CD4-positive, alpha-beta T cell treated with Interleukin-15 for 4 hours (primary cell): ENCODE measurements at places on chromosomes 7 and 10.

DNA sequence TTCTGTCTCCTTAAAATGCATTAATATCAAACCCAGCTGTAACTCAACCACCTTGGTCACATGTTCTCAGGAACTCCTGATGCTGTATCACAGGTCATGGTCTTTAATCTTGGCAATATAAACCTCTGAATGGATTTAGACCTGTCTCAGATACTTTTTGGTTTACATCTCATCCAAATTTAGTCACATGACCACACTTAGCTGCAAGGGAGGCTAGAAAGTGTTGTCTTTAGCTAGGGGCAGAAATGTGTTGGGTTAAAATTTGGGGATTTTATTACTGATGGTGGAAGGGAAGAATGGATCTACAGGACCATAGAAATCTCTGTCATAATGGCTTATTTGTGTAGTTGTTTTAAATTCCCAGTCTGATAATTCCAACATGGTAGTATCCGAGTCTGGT lies 29.6 kb upstream of the IL15RA start:
- no peak for DNase-seq

GRCh38 chr10:70306181-70306705 lies 22.4 kb upstream of the NPFFR1 start:
- DNase-seq, result no peak

DNA sequence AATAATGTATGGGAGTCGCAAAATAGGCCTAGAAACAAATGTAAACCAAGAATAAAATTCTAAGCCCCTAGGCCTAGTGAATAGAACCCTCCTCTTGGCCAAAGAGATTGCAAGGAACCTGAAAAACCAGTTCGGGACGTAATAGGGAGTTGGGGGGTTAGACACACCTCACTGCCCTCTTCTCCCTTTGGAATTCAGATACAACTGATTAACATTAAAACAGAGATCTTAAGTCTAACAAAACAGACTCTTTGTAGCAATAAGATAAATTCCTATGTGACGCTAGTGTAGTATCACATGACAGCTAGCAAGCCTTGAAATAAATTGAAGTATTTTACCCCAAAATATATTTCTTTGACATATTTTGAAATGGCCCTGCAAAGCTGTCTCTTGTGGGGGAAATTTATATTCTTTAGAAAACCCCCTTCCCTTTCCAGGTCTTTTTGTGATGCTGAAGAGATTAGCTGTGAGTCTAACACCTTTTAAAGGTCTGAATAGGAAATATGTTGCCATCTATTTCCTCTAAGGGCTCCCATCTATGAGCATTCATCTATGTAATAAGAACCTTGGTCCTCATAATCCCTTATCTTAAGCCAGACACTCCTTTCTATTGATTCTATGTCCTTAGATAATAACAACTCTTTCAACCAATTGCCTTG lies 623.4 kb upstream of the NRG3 start:
- no peak for DNase-seq

DNA sequence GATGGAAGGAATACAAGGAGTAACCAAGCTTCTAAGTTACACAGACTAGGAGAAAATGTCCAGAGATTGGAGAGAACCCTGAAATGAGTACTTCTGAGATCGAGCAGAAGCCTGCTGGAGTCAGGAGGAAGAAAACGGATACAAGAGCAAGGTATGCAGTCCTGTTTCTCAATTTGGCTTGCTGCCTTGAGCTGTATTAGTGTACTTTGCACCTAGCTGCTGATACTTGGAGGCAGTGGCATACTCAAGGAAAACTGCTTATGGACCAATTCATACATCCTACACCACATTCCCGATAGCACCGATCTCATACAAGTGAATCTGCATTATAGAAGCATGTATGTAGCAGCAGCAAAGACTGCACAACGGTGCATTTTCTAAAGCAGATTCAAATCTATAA lies 14.4 kb downstream of the PIP4K2A start:
- no peak for DNase-seq

DNA sequence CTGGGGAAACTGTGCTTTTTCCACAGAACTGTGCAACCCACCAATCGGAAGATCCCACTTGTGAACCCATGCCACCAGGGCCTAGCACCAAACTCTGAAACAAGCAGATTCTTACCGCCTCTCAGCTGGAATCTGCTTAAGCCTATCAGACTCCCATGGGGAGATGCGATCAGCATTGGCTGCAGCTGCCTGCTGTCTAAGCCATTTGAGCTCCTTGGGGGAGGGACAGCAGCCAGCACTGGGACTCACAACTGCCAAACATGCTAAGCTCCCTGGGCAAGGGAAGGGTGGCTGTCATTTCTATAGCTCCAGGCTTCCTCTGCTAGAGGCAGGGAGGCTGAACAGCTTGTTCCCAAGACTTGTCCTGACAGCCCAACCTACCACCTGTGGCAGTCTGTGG lies 283.8 kb downstream of the CDK14 start:
- DNase-seq, result no peak

DNA sequence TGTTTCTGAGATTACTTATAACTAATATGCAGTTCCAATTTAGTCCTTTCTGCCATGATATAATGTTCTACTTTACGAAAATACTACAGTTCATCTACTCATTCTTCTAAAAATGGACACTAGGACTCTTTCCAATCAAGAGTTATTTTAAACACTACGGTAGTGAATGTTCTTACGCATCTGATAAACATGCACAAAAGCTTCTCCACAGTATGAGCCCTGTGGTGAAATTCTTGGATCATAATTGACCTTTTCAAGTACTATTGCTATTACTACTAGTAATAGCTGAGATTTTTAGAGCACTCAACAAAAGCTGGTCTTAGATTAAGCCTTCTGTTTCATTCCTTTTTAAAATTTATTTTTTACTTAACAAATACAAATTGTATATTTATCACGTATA lies 106.4 kb downstream of the CH25H start:
- no peak for DNase-seq

- no peak for DNase-seq
Observed at GRCh38 chr7:46880508-46881196, 701.3 kb downstream of the TNS3 start.

GRCh38 chr10:133042061-133042460 lies 45.7 kb upstream of the ADGRA1 start:
- DNase-seq, result no peak

DNA sequence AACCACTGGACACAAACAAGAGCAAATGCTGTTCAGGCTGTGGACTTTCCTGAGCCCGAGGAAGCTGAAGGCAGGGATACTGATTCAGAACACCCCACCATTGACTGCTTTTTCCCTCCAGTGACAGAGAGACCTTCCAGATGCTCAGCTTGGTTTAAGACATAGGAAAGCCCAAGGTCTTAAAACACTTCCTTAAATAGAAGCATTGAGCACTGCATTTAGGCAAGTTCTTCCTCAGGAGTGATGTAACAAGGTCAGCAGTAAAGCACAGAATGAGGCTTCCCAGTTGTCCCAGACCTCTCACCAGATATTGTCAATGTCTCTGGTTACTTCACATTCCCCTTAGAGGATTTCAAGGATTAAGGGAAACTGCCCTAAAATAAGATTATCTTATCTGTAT lies 19.6 kb upstream of the CDCA7L start:
- DNase-seq, result no peak

DNA sequence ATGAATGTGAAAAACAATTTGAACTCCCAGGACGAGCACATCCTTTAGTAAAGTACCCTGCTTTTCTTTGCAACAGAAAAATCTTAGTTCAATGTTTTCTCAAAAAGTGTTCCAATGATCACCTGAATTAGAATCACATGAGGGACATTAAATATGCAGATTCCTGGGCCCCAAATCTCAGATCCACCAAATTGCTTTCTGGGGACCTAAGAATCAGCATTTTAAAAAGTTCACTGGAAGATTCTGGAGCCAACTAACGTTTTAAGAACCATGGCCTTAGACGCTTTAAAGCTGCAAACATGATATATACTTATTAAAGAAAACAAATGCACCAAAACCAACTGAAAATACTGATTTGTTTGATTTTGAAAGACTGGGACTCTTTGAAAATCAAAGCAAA lies 143.4 kb upstream of the TMEM168 start:
- no peak for DNase-seq

- DNase-seq, result no peak
Observed at GRCh38 chr10:19592276-19592675, 224.0 kb upstream of the PLXDC2 start.

DNA sequence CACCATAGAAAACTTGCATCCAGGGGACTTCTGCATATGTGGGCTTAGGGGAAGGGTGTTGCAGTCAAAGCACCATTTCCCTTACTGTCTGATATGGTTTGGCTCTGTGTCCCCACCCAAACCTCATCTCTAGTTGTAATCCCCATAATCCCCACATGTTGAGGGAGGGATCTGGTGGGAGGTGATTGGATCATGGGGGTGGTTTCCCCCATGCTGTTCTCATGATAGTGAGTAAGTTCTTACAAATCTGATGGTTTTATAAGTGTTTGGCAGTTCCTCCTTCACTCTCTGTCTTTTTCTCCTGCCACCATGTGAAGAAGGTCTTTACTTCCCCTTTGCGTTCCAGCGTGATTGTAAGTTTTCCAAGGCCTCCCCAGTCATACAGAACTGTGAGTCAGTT lies 177.4 kb downstream of the ADK start:
- no peak for DNase-seq

DNA sequence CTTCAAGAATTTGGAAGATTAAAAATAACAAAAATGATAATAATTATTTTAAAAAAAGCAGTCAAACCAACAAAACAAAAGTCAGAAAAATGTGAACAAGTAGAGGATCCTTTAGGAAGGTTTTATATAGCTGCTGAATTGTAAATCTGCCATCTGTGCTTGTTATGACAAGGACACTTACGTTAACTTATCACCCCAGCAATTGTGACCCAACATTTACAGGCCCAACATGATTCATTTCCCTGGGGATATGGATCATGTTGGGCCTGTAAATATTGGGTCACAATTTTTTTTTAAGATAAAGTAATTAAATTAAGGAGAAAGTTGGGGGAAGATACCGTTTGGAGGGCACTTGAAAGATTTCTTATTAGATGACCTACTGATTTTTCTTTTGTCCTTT lies 261.4 kb upstream of the HABP2 start:
- DNase-seq, result no peak

DNA sequence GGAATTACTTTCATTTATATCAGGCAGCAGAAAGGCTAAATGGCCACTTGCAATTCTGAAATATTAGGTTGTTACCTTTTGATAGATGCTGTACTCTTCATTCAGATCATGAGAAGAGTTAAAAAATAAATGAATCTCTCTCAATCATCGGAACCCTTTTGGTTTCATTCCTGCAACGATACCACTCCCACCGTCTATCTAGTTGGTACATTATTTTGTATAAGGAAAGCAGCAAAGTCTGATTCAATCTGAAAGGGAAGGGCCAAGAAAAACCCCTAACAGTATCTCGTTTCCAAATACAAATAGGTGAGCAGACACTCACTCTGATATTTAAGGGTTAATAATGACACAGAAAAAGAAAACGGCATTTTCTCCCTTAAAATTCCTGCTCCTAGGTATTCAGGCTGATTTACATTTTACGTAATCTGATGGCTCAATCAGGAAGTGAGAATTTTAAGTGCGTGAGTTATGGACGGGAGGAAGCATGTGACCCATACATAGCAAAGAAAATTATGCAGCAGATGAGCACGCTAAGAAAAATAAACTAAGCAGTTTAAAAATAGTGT lies 209.4 kb upstream of the KLF14 start:
- DNase-seq, result peak; percentile 46

GRCh38 chr10:3787016-3787400 lies 2.0 kb upstream of the KLF6 start:
- DNase-seq, result no peak

DNA sequence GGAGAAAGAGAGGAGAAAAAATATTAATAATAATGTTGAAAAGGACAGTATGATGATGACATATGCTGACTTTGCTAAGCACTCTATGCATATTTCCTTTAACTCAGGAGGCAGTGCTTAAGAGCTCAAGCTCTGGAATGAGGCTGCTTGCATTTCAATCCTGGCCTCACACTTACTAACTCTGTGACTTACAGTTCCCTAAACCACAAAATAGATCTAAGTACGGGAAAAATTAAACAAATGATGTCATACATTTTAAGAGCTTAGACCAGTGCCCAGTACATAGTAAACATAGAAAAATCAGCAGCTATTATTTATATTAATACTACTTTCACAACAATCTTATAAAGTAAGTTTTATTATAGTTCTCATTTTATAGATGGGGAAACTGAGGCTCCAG lies 61.3 kb downstream of the GFRA1 start:
- no peak for DNase-seq

DNA sequence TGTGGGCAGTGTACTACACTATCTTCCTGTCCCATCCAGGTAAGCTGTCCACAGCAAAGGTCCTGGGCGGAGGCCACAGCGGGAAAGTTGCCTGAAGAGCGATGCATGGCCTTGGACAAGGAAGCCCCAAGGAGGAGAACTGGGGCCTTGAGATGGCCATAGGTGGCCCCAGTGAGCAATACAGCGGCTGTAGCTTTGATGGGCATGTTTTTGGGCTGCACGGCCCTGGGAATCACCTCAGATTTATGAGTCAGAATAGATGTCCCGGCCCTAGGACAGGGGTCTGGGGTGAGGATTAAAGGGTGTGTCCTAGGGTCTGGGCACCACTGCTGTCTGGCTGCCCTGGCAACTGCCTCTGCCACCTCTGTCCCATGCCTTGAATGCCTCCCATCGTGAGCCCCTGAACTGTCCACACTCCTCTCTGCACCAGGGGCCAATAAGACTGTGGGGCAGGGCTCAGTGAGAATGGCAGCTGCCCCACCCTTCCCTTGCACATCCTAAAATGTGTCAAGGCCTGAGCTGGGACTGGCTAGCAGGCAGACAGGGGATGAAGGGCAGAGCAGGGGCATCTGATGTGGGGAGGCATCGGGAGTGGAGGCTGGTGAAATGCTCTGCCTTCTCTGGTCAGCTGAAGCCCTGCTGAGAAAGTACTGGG lies 9.4 kb upstream of the IRF5 start:
- no peak for DNase-seq

DNA sequence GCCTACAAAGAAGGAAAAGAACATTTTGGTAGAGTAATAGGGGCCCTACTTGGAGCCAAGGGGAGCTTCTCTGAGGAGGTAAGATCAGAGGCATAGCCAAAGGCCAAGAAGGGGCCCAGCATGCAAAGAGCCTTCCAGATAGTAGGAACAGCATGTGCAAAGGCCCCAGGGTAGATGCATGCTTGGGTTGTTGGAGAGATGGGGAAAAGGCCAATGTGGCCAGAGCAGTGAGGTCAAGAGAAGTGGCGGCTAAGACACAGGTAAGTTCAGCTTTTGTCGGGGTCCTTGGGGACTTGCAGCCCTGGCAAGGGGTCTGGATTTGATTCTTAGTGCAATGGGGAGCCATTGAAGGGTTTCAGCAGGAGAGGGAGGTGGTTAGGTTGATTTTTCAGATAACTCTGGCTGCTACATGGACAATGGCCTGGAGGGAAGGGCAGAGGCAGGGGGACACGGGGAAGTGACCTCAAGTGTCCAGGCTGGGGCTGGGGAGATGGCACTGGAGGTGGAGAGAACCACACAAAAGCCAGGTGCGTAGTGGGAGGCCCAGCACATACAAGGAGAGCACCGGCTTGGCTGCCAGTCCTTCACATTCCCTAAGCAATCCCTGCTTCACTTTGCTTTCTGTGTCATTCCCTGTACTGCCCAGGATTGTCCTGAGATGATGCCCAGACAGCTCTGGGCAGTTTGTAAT lies 16.5 kb downstream of the GRID1 start:
- no peak for DNase-seq
